ENCODE measurements at places on chromosomes 2 and 18.

DNA sequence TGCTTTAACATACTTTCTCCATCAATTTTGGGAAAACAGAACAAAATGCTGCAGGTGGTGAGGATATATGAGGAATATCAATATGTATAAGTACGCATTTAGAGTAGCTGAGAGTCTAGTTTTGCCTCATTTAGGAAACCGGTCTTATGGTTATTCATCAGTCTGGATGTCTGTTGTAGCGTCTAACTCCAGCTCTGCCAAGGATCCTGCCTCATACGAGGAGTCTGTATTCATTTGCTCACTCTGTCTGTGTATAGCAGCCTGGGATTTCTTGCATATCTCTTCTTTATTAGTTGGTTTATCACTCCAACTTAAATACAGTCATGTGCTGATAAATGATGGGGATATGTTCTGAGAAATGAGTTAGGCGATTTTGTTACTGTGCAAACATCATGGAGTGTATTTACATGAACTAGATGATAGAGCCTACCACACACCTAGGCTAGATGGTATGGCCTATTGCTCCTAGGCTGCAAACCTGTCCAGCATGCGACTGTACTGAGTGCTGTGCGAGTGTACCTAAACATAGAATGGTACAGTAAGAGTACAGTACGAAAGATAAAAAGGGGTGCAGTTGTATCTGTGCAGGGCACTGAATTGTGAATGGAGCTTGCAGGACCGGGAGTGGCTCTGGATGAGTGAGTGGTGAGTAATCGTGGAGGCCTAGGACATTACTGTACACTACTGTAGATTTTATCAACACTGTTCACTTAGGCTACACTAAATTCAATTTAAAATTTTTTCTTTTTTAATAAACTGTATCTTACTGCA lies 148.1 kb downstream of the ZNF407 start:
- DNase-seq = no peak

DNA sequence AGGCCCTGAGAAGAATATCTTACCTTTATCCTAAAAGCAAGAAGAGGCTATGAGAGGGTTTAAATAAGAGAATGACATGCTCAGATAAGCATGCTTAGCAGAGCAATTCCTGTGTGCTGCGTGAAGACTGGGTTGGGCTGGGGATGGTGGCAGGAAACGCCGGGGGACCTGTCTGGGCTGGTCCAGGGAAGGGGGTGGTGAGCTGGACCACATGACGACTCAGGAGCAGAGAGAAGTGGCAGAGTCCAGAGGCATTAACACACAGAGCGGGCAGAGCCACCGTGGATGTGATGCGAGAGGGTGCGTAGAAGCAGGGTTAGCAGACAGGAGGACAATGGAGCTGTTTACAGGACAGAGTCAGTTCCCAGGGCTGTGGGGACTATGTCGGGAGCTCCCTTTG lies 84.5 kb downstream of the ZBTB7C start:
- no peak for DNase-seq

GRCh38 chr2:227834423-227834822 lies 20.8 kb downstream of the CCL20 start:
- no peak for DNase-seq

GRCh38 chr2:60633615-60634014 lies 80.2 kb upstream of the BCL11A start:
- no peak for DNase-seq

GRCh38 chr2:181573140-181573736 lies 83.7 kb downstream of the CERKL start:
- DNase-seq = no peak

GRCh38 chr18:48792611-48793380 lies 158.0 kb downstream of the SMAD7 start:
- no peak for DNase-seq

DNA sequence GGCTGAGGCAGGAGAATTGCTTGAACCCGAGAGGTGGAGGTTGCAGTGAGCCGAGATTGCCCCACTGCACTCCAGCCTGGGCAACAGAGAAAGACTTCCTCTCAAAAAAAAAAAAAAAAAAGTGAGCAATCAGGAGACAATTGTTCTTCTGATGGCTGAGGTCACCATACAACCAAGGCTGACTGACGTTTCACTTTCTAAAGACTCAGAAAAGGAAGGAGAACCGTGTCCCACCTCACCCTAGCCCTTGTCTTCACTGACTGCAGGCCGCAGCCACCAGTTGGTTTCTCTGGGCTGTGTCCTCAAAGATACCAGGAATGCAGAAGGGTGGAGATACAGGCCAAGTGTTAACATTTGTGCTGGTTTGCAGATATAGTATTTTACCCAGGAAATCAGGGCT lies 7.7 kb upstream of the SLC35F6 start:
- no peak for DNase-seq

DNA sequence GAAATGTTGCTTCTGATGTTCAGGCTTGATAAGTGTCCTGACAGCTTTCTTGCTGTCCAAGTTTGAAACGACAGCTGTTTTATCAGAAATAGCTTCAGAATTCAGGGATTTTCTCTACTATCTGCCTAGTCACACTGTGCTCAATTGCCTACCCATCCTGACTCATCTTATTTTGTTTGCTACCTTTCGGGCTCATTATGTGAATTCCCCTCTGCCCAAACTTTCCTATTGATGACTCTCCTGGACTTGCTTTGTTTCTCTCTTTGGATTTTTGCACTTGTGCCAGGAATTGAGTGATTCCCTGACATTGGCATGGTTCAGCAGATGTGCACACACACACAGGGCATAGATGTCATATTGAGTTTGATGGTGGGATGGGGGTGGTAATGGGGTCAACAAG lies 1052.6 kb upstream of the PIK3C3 start:
- DNase-seq = no peak

- no peak for DNase-seq
Measured at GRCh38 chr2:135475128-135475527, 55.9 kb downstream of the ZRANB3 start.

GRCh38 chr2:27217173-27218121 lies at the start of gene CAD:
CAD (plus strand) TSS chr2:27217369; CDS start chr2:27217552, 183 bp downstream.
- DNase-seq = peak; percentile 60

- no peak for DNase-seq
Measured at GRCh38 chr18:78948707-78949106, 30.9 kb upstream of the SALL3 start.

- DNase-seq = no peak
Measured at GRCh38 chr2:10254373-10255188, 48.1 kb upstream of the HPCAL1 start.

GRCh38 chr18:45722899-45723298 lies 1.1 kb upstream of the SLC14A1 start:
- DNase-seq = peak; percentile 48

DNA sequence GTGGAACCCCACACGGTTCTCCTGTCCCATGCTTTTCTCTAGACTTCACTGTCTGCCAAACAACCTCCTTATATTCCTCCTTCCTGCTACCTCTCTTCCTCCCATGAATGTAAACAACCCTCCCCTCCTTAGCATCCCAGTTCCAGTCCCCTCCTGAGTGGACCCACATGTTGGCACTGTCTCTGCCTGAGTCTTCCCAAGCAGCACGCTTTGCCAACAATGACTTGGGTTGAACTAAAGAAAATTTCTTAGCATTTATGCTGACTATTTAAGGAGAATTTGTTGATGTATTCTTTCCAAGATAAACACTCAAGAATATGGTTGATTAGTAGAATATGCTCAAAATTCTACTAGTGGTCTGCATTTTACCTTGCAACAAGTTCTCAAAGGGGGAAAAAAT lies 338.0 kb downstream of the TNS1 start:
- no peak for DNase-seq

- no peak for DNase-seq
Measured at GRCh38 chr2:126227250-126227649, 428.7 kb upstream of the GYPC start.

DNA sequence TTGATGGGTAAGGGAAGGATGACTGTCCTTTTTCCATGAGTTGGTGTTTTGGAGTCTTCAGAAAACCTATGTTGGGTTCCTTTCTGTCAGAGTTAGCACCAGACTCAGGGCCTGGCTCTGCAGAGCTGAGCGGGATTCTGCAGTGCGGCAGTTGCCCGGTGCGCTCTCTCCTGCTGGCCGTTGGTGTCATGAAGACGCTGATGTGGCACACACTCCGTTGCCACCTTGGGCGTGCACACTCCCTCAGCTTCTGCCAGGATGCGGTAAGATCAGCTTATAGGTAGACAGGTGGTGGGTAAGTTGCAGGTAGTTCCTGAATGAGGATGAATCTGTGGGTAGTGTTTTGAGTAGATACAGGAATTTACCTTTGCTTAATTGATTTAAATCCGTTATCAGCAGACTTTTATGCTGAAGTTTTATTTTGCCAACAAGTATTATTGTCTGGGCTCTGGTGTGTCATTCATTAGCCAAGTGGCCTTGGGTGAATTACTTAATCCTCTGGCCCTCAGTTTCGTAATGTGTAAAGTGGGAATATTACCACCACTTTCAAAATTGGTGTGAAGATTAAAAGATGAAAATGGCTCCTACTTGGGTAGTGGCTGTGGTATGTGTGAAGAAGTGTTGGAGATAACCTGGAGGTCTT lies 26.8 kb downstream of the DGKD start:
- DNase-seq = no peak

DNA sequence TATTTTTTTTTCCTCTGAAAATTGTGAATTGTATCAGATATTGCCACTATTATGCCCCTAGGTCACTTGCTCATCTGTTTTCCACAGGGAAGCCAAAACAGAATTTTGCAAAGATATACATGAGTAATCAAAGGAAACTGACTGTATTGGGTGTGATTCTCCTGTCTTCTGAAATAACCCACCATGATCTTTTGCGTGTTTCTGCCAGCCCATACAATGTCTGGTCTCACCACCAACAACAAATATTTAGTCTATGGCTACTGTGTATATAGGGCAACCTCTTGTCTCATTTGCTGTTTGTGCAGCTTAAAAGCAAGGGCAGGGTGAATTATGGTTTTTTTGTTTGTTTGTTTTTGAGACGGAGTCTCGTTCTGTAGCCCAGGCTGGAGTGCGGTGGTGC lies 26.5 kb downstream of the EPAS1 start:
- no peak for DNase-seq

DNA sequence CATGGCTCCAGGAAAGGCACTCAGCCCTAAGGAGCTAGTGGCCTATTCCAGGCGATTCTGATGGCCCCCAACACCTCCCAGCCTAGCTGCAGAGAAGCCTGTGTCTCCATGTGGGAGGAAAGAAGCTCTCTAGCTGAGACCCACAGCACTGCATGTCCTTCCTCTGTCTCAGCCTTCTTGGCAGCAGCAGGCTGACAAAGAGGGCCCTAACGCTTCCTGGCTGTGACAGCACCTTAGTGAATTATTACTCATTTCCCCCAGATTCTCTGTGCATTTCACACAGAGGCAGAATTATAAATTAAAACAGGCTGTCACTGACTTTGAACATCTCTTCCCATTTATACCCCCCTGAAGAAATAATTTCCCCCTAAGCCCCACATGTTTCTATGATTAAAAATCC lies 206.8 kb downstream of the CLIP4 start:
- DNase-seq = no peak

GRCh38 chr2:604385-604784 lies 72.8 kb downstream of the TMEM18 start:
- no peak for DNase-seq

GRCh38 chr2:186181625-186182024 lies 304.4 kb upstream of the ZC3H15 start:
- no peak for DNase-seq

DNA sequence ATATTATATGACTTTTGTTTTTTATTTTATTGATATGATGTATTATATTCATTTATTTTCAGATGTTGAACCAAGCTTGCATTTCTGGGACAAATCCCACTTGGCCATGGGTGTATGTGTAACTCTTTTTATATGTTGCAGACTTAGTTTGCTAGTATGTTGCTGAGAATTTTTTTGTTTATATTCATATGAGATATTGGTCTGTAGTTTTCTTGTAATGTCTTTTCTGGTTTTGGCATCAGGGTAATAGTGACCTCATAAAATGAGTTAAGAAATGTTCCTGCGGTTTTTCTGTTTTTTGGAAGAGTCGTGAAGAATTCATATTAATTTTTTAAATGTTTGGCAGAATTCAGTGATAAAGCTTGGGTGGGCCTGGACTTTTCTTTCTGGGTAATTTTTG lies 88.7 kb downstream of the ASB1 start:
- no peak for DNase-seq

DNA sequence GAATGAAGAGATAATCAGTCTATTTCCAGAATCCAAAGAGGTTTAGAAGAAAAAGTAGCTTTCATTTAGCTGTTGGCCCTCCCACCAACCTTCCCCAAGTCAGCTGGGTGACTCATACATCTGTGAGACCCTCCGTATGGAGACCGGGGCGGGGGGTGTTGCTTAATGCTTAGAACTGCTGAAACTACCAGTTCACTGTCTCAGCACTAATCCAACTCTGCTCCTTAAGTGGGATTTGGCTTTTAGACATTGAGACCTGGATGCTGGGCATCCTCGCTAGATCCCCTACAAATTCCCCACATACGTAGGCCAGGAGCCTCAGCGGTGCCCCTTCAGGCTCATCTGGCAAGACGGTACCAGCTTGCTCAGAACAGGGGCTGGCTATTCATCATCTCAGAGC lies at the start of gene SAG:
Gene SAG (plus strand): TSS at position 252 of the 400 bp plus-strand sequence. CDS start 1,374 bp downstream, outside the sequence.
- no peak for DNase-seq

- no peak for DNase-seq
Measured at GRCh38 chr18:79554945-79555645, 124.5 kb upstream of the CTDP1 start.

DNA sequence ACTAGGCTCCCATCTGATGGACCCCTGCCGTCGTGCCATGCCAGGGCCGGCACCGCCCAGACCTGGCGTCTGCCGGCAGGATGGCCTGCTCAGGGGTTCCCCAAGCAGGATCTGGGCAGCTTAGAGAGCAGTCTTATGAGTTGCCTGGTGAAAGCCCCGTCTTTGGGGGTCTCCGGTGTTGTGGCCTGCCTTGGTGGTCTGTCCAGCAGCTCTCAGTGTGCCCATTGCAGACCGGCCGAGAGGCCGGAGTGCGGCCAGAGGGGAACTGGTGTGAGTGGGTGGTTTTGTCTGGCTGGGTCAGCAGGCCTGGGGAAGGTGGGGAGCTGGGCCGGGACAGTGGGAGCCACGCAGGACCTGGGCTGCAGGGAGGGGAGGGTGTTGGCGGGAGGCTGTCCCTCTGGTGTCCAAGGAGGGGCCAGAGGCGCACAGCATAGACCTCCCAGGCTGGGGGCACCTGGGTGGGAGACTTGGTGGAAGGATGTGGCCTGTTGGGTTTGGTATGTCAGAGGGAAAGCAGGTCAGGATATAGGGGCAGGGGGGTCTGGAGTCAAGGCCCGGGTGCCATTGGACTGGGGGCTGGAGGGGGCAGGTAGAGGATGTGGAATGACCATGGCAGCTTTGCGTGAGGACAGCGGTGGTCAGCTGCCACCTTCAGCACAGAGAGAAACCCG lies 16.5 kb downstream of the GPC1 start:
- DNase-seq = no peak

DNA sequence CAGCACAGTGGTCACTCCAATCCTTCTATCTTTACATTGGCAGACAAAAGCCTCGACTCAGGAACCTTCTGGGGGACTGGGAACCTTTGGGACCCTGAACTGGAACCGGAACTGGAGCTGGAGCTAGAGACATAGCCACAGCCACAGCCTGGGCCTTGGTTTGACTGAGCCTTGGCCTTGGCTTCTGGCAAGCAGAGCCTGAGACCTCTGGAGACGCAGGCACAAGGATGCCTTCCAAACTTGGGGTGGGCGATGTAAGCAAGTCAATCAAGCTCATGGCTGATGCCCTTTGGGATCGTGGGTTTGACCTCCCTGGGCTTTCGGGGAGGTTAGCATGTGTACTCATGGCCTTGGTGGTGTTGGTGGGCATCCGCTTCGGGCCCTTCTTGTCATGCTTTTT lies 619.3 kb downstream of the MBD2 start:
- DNase-seq = no peak

Data from activated CD8-positive, alpha-beta memory T cell treated with anti-CD3 and anti-CD28 coated beads for 48 hours (primary cell).